ENCODE measurements at places on chromosomes 13 and 19.

DNA sequence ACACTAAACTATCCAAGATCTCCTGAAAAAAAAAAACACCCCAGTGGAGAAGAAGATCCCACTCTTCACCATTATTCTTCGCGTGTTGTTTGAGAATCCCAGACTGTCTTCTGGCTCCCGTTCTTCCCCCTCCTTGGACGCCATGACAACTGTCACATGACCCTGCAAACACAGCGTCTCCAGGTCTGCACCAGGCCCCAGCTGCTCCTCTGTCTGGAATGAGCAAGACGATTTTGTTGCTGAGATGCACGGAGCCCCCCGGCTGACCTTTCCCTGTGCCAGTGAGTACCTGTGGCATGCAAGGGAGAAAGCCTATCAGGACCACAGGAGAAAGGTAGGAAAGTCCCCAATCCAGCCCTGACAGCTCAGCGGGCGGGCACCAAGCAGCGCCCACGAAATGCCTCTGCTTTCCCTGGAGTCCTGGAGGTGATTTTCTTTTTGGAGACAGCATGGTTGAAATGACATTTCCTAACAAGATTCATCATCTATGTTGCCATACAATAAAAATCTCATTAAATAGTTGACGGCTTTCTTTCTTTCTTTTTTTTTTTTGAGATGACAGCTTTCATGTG is at the start of gene CFAP97D2:
Gene CFAP97D2, plus strand, starts transcription at position 171 of the 572 bp plus-strand sequence. Its CDS starts 74 bp downstream, at position 245.
- no peak for DNase-seq

GRCh38 chr19:55459950-55460657 is 1.3 kb downstream of the ISOC2 start:
- DNase-seq: no peak

GRCh38 chr19:883661-884211 is 9.3 kb downstream of the MED16 start:
- no peak for DNase-seq

GRCh38 chr13:77918391-77919245 is at the start of gene EDNRB:
EDNRB (minus strand) TSS chr13:77918831; CDS start chr13:77918573, 258 bp downstream.
- DNase-seq: no peak

DNA sequence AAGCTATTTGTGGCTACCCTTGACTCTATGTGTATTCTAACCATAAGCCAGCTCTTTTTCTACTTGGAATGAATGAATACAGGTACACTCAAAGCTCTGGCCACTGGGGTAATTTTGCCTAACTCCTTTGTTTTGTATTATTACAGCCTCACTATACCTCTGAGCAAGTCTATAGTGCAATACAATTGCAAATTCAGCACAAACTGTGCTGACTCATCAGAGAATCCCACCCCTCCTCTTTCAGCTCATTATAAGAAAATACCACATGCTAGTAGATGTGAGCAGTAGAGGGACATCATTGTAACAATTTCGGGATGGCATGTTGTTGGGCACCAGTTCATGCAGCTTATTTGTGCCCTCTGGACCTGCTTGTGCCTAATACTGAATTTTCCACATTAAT is 1382.2 kb downstream of the SLITRK5 start:
- DNase-seq: no peak

- no peak for DNase-seq
These were observed 179.1 kb downstream of the ZNF536 start for GRCh38 chr19:30551271-30551670.

DNA sequence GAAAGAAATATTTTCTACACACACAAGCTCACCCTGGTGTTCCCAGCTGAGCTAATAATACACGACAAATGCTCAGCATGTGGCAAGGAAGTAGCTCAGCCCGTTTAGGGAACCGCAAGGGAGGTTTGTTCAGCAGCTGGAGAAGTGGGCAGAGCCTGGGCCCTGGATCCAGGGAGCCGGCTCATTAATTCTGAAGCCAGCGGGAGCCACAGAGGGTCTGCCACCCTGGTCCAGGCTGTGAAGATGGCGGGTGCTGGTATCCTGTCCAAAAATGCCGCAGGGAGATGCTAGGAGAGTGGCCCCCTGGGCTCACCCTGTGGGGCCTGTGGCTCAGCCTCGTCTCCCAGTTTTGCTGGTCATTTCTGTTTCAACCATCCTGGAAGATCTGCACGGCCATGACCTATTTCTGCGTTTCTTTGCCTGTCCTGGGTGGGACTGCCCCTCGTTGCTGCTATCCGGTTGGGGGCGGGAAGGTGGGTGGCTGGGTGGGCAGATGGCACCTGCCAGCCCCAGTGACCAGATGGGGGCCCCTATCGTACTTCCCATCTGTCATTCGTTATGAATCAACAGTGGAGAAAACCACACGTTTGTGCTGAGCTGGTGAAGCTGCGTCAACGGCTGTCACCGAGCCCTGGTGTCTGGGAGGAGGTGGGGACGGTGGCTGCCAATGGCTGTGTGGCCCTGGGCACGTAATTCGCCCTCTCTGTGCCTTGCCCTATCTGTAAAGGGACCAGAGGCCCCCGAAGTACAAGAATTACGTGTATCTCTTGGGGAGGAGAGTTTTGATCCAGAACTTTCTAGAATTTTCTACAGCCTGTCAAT is 2.7 kb upstream of the GNA15 start:
- DNase-seq: no peak

DNA sequence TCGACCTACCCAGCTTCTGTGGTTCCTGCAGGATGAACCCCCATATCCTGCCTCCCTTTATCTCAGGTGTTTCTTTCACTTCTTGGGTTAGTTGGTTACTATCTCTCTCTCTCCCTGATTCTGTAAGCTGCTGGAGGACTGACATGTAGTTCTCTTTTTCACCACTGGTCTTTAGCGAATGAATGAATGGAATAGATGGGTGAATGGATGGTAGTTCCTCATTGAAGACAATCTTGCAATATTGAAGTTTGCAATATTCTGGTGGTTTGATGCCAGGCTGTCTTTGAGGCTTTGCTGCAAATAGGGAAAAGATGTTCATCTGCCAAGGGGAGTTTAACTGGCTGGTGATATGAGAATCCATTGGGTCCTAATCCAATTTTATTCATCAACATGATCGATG is 120.2 kb downstream of the UBL3 start:
- no peak for DNase-seq

- DNase-seq: no peak
These were observed 8.7 kb downstream of the HOMER3 start for GRCh38 chr19:18932216-18932841.

GRCh38 chr13:111952032-111952431 is 114.9 kb upstream of the SOX1 start:
- no peak for DNase-seq

- DNase-seq: no peak
These were observed 289.2 kb upstream of the KLF12 start for GRCh38 chr13:74423434-74423833.

- DNase-seq: no peak
These were observed 413.7 kb downstream of the FGF14 start for GRCh38 chr13:101988140-101988539.

DNA sequence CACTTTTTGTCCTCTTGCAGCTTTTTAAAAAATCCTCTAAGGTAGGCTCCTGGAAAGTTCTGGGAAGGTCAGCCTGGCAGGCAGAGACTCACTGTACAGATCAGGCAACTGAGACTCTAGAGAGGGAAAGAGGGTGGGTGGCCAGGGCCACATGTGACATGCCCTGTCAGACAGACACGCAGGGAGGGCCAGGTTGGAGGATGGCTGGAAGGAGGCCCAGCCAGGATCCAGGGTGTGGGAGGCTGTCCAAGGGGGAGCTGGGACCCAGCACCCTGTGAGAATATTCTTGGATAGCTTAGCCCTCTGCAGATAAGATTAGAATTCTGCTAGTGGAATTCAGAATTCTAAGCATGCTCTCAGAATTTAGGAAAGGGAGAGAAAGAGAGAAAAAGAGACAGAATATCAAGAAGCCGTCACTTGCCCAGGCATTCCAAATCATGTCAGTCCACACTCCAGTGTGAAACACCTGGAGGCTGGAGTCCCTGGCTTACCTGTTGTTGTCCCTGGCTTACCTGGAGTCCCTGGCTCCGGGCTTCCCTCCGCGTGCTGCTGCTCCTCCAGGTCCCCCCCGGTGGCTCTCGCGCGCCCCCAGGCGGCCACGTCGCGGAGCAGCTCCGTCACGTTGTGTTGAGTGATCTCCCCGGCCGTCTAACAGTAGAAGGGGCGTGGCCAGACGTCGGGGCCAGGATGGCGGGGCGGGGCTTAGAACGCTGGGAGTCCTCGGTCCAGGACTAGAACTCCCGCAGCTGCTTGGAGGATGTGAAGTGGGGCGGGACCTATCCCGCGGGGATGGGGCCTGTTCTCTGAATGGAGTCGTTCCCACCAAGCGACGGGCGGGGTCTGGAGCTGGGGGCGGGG is 2.8 kb upstream of the TNNI3 start:
- DNase-seq: no peak

GRCh38 chr13:107192289-107192688 is 624.4 kb upstream of the ARGLU1 start:
- no peak for DNase-seq

DNA sequence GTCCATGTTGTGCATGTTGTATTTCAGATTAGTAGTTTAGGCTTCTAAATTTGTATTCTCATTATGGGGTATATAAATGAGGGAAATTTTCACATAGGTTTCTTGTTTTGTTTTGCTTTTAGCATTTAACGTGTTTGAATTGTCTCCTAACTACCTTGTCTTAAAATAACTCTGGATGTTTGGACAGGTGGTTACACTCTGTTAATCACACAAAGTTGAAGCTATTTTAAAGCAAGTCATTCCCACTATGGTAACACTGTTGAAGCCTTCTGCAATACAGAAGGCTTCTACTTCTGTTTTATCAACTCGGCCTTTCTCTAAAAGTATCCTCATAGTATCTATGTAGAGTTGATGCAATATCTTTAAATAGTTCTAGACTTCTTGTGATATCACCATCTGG is 245.3 kb upstream of the HTR2A start:
- DNase-seq: no peak

DNA sequence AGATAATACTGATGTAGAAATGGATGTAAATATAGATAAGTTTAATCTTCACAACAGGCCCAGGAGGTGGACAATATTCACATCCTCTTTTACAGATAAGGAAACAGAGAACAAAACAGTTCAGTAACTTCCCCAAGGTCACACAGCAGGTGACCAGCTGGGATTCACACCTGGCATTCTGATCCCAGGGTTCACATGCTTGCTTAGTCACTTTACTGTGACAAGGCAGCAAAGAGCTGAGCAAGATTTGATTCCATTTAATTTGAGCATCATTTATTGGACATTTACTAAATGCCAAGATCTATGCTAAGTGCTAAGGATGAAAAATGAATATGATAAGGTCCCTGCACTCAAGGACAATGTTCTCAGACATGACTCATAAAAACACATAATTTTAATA is 94.1 kb upstream of the STARD13 start:
- DNase-seq: no peak

DNA sequence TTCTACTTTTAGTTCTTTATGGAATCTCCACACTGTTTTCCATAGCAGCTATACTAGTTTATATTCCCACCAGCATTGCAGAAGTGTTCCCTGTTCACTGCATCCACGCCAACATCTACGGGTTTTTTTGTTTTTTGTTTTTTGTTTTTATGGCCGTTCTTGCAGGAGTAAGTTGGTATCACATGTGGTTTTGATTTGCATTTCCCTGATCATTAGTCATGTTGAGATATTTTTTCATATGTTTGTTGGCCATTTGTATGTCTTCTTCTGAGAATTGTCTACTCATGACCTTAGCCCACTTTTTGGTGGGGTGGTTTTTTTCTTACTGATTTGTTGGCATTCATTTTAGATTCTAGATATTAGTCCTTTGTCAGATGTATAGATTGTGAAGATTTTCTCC is 89.7 kb downstream of the FRY start:
- no peak for DNase-seq

GRCh38 chr19:17423429-17424208 is 3.8 kb downstream of the MVB12A start:
- DNase-seq: no peak

DNA sequence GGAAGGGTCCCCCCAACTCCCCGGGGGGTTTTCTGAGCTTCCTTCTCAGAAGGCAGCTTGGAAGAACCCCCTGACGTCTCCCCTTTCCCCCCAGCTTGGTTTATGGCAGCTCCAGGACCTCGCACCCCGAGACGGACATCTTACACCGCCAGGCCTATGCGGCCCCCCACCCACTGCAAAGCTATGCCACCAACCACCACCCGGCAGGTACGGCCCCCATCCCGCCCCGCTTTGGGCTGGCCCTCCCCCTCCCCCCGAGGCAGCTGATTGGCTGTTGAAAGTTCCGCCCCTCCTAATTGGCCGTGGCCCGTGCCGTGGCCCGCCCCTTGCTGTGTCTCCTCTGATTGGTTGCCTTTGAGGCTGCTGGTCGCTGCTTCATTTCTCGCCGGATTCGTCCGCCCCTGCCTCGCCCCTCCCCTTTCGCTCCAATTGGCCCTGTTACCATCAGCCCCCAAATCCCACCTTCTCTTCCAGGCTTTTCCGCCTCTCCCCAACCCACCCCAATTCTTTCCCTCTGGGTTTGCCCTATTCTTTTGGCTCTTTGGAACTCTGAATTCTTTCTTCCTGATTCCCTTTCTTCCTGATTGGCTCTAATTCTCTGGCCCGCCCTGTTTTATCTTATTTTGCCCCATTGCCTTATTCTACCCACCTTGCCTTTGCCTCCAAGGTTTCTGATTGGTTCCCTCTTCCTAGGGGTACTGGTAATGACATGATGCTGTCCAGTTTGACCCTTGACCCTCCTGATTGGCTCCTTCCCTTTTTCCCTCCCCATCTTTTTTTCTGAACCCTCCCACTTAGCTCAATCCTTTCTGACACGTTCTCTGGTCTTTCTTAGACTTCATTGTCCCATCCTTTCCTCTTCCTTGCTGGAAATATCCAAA is 2.5 kb downstream of the PRR12 start:
- peak; percentile 40 for DNase-seq
